A549 treated with dexamethasone at 1 μM for 4 hours (cell line): ENCODE measurements at places on chromosomes 6 and 20. TPM values are rescaled to one million over a fixed set of nuclear protein-coding genes. Genes with fewer than 3 reads are reported as not detected.

Gene TREM1
- 0.12 to 0.54 TPM (median 0.25 TPM) in 5 replicates for total RNA-seq

Gene PACRG
- total RNA-seq: 0.32 TPM in 1 of 5 replicates, not detected in the others

Gene C6orf163
- total RNA-seq: 0.09 to 0.32 TPM (median 0.22 TPM) in 5 replicates

Gene FAM83C
- 0.07 to 0.13 TPM (median 0.11 TPM) in 5 replicates for total RNA-seq
